Kidney glomerular epithelial cell (primary cell): ENCODE measurements at places on chromosomes 6 and 20.

DNA sequence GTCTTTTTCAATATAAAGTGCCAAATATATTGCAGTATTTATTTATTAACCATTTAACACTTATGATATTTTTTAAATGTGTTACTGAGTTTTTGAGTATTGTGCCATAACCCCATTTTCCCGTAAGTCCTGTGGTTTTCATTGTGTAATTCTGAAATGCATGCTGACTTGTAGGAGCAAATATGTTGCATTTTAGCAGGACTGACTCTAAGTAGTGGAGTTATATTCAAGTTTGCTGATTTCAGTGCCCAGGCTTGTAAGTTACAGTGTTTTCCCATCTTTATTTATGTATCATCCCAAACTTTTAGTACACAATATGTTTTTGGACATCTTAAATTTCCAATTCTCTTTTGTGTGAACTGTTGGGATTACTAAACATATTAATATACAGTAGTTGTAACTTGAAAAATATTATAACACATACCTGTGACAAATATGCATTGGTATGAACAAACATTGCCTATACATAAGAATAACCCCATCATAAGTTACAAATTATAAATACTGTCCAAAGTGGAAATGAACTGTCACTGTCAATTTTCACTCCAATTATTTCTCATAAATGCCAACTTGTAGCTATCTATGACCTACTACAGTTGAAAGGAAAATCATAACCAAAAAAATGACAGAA is 179.3 kb upstream of the RUNX2 start:
- DNase-seq, result no peak

DNA sequence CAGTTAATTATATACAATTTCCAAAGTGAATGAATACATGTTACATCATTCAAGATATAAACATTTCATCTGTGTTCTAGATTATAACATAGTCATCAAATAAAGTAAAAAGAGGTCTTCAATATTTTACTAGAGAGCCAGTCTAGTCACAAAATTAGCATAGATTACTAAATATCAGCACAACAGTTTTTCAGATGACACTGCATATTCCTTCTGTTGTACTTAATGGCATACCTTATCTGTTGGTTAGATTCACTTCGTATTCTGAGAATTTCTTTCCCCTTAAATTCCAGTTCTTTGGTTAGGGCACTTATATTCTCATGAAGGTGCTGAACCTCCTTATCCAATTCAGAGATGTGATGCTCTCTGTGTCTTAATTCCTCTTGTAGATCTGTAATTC is 39.8 kb upstream of the MCM9 start:
- no peak for DNase-seq

DNA sequence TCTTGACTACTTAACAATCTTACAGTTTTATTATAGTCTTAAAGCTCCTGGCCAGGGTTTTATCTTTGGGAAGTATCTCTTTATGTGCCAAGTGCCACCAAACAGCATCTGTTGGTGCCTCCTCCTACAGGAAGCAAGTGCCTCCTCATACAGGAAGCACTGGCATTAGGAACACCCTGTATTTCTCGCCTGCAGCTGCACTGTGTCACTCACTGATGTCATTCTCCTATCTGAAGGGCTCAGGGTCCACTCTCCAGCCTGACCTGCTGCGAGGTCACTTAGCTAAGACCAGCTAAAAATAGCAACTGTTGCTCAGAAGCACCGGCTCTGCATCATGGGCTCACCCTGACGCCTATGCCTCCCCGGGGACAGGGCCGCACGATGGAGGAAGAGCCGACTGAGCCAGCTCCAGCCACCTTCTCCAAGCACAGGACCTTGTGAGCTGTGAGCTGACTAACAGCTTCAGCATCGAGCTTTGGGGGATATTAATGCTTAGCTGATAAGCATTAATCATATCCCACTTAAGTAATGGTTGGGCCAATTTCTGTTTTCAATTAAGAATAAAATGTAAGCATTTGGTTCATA is 66.3 kb upstream of the CD93 start:
- DNase-seq, result no peak

DNA sequence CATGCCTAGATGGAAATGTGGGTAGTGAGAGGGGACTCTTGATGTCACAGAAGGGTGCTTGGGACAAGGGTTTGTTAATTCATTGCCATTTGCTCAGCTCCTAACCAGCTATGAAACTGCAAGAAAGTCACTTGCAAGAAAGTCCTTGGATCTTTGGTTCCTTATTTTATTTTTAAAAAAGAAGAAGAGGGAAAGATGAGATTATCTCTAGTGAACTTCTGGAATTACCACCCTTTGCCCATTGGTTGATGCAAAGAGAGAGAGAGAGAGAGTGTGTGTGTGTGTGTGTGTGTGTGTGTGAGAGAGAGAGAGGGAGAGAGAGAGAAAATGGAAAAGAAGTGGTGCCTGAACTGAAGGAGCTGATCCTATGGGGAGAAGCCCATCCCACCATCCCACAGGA is 4.6 kb upstream of the SFT2D1 start:
- DNase-seq, result no peak

DNA sequence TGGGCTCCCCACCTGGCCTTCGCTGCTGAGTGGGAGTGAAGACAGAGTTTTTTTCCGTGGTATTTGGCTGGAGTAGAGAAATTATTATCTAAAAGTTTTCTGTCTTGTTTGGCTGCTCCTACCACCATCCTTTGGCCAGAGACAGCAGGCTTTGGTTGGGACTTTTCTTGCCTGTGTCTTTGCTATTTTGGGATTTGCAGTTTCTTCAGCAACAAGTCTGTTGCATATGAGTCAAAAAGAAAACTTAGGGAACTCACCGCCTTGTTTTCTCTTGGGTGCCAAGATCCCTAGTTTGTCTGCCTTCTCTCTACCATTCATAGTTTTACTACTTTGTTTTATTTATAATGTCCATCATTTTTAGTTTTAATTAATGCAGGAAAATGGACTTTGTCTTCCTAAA is 683.8 kb downstream of the DOK5 start:
- DNase-seq, result no peak

- no peak for DNase-seq
These were observed 97.8 kb downstream of the RAMACL start for GRCh38 chr6:166488701-166489100.

DNA sequence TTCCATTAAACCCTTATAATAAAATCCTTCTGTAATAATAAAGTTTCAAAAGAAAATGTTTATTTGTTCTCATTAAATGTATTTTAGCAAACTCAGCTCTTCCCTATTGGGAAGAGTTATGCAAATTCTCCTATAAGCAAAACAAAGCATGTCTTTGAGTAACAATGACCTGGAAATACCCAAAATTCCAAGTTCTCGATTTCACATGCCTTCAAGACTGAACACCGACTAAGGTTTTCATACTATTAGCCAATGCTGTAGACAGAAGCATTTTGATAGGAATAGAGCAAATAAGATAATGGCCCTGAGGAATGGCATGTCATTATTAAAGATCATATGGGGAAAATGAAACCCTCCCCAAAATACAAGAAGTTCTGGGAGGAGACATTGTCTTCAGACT is 3.8 kb downstream of the IL17A start:
- no peak for DNase-seq

DNA sequence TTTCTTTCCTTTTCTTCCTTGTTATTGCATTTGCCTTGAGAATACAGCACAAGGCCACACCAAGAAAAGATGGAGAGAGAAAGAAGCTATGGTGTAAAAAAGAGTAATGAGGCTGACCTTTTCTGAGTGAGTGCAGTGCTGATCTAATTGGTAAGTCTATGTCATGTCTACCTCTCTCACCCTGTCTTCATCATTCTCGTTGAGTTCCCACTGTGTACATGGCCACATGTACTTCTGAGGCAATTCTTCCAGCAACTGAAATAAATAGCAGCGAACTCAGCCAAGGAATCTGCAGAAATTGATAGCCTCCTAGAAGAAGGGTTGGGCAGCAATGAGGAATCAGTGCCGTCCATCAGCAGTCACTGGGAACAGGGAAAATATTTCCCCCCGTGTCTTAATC is 367.2 kb upstream of the SPTLC3 start:
- DNase-seq, result no peak

DNA sequence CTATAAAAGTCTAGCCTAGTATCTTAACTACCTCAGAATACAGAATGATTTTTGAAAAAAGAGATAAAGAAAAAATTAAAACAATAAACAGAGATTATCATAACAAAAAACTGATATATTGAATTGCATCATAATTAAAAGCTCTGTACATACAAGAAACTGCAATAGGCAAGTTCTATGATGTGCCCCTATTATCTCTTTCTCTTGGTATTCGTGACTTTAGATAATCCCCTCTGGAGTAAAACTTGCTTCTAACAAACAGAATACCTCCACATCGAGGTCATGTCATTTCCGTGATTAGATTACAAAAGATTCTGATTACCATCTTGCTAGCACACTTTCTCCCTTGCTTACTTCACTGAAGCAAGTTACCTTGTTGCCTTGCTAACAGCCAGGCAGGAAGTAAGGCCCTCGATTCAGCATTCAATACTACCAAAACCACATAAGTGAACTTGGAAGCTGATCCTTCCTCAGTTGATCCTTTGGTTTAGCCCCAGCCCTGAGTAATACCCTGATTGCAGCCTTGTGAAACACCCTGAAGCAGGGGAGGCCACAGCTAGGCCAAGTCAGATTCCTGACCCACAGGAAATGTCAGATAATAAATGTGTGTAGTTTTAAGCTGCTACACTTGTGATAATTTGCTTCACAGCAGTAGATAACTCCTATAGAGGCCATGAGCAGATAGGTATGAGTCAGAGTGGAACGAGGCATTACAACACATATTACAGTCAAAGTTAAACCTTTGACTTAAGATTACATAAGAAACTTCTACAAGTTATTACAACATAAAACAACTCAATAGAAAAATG is 53.7 kb upstream of the TMX4 start:
- no peak for DNase-seq

DNA sequence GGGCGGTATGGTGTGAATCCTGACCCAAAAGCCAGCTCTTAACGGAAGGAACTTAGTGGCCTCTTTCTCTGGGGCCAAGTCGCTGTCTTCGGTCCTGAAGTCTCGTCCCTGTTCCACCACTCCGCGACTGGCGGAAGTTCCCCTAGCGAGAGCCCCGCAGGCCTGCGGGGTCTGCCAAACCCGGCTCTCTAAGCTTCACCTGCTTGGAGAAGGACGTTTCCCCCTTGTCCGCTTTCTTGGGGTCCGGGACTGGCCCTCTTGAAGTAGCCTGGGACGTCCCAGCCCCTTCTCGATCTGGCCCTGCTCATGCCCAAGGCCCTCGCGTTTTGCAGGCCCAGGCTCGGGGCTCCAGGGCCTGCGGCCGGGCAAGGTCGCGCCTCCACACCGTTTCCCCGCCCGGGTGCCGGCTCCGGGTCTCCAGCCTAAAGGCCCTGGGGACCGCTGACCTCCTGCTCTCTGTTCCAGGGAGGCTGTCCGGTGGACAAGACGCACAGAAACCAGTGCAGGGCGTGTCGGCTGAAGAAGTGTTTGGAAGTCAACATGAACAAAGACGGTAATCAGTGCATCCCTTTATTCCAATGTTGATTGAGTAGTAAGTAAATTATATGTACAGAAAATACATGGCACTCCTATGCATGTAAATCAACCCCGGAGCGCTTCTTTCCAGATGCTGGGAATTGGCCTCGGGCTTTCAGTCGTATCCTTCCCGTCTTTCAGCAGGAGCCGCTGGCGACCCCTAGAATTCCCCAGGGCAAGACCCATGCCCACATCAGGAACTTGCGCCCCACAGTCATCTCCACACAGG is 8.8 kb downstream of the NR2E1 start:
- peak; percentile 21 for DNase-seq

DNA sequence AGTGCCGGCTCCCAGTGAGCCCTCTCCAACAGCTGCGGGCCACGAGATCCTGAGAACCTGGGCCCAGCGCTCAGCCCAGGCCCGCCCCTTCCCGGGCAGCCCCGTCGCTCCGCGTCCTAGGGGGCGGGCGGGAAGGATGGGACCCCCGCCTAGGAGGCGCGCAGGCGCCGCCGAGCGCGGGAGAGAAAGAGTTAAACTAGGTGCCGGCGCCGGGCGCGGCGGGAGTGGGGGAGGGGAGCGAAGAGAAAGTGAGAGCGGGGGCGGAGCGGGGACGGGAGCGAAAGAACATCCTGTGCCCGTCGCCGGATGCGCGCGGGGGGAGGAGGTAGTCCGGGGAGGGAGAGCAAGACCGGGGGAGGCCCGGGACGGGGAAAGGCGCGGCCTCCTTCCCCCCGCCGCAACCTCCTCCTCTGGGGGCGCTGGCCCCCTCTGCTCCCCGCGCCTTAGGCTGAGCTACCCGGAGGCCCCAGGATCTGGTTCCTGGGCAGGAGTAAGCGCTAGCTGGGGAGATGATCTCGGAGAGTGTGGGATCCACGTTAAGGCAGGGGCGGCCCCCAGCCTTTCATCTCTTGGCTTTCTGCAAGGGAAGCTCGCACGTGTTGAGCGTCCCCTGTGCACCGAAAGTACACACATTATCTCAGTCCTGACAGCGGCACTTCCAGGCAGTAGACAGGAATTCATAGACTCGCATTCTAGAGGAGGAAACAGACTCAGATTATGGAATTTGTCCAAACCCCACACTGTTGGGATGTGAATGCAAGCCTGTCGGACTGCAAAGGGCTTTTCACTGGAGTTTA is 4.9 kb upstream of the ARMC12 start:
- peak; percentile 59 for DNase-seq

DNA sequence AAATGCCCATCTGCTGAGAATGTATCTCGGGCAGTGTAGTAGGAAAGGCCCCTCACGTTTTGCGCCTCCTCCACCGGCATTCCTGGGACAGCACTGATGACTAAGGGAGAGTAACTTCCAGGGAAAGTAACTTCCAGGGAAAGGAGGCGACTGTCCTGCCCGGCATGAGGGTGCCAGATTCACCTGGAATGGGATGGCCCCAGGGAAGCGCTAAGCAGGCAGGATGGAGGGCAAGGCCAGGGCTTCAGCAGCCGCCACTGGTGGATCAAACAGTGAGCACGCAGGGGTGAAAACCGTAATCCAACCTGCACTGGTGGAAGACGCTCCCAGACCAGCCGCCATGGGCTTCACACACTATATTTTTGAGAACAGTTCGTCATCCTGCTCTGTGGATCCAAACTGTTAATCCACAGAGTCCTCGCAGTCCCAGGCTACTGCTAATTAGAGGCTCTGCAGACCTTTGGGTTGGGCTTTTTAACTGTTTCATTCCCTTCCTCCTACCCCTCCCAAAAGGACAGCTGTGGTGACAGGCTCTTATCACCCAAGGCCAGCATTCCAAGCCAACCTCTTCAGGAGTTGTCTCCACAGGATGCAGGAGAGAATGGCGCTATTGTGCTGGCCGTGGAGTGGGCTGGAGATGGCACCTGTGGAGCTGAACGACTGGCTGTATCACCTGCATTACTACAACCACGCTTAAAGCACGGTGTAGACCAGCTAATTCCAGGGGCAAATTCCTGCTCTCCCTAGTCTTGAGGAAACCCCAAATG is 178.9 kb downstream of the DLL1 start:
- DNase-seq, result no peak

GRCh38 chr6:138115877-138116660 is 8.8 kb upstream of the PERP start:
- peak; percentile 72 for DNase-seq

- peak; percentile 15 for DNase-seq
These were observed 12.7 kb downstream of the IGF2R start for GRCh38 chr6:159981403-159982245.

- DNase-seq, result no peak
These were observed 9.4 kb upstream of the PLAGL1 start for GRCh38 chr6:144017166-144018094.

GRCh38 chr6:159739341-159739740 is 12.0 kb downstream of the WTAP start:
- DNase-seq, result no peak

GRCh38 chr6:149028767-149029405 is 282.1 kb downstream of the UST start:
- peak; percentile 91 for DNase-seq
